ENCODE measurements at places on chromosomes 16 and 17.

GRCh38 chr16:10611825-10612342, 31.5 kb upstream of the EMP2 start:
- no peak for DNase-seq

DNA sequence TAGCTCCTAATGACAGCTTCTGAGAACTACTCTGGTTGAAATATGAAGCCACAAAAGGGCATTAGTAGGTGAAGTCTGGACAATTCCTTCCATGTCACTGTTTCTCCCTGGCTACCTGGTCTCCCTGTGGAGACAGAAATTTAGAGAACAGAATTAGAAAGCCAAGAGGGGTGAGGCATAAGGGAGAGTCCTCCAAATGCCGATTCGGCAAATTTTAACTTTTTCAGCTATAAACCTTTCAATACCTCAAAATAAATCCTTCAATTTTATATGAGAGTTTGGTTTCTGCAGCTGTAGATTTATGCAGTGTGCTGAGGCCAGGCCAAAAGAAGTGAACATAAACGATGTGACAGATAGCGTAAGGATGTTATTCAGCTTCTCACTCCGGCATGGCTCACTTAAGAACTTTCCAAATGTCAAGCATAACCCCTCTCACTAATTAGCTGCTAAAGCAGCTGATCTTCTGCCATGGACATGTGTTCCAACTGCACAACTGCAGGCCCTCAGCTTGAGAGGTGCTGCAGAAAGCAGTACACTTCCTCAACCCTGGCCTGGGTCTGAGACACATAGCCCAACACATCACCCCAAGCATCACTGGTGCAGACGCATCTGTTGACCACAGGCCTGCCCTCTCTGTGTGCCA, 247.9 kb upstream of the SOX9 start:
- DNase-seq = no peak

DNA sequence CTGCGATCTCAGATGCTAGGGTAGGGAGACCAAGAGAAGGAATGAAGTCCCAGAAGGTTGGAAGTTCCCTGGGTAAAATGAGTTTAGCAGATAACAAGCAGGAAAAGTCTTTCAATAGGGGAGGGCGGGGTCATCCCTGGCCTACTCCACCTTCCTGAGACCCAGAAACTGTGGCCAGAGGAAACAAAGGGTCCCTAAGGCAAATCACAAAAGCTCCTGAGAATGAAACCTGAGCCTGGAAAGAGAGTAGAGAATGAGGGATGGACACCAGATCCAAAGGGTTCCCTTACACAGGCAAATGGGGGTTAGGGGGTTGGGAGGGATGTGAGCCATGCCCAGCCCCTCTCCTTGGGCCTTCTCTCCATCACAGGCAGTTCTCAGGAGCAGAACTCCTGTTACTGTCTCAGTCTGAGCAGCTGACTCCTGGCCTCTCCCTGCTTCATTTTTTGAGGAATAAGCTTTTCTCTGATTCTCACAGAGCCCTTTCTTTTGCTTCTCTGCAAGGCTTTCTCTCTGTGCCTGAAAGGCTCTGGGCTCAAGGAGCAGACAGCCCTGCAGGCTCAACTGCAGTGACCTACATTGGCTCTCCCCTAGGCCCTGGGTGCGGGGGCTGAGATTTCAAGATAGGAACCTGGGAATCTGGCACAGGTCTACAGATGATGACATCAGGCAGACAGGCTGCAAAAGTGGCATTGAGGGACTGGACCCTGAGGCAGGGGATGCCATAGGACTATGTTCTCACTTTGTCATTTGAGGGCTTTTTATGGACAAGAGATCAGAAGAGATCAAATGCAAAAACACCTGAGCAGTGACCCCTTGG, 9.8 kb upstream of the NR1D1 start:
- DNase-seq = no peak

DNA sequence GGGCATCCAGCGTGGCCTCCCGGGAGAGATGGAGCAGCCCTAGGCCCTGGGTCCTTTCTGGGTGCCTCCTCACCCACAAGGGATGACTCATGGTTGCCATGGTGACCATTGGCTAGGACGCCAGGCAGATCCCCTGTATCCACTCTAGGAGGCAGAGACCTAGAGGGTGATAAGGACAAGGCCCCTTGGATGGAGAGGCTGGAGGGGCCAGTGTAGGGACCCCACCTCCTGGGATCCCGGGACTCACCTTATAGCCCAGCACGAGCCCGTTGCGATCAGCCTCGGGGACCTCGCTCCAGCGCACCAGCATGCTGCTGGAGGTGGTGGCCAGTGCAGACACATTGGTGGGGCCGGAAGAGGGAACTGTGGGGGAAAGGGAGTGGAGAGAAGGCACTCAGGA, 82.2 kb upstream of the CDC42EP4 start:
- DNase-seq = no peak

- no peak for DNase-seq
Observed at GRCh38 chr16:49003992-49004391, 277.6 kb downstream of the CBLN1 start.

DNA sequence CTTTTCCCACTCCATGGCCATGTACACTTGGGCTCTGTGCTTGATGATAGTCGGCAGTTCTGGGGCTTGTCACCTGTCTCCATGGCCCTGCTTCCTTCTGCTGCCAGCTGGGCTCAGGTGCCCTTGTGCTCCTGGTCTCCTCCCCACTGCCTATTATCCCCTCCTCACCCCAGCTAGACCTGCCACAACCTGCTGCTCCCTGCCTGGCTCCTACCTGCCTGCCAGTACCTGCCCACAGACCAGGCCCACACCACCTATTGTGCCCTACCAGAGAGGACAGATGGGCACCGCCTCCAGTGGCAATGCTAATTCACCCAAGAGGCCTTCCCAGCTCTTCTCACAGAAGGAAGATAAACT, 538 bp upstream of the RAPGEFL1 start:
- no peak for DNase-seq

DNA sequence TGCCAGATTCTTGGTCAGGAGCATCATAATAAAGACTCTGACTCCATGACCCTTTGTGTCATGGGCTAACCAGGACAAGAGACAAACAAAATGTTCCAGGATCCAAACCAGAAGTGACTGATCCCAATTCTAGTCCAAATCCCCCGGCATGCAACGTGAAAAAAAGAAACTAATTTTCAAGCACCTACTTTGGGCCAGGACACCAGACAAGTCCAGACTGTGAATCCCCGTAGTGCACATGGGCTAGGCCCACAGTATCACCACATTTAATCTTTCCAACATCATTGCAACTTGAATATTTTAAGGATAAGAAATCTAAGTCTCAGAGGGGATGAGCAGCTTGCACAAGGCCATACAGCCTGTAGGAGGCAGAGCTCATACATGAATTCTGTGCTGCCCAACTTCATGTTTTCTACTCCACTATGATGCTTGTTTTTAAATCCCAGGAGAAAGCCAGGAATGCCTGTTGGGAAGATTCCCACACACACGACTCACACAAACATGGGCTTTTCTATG, 365.7 kb downstream of the NPIPA8 start:
- no peak for DNase-seq

DNA sequence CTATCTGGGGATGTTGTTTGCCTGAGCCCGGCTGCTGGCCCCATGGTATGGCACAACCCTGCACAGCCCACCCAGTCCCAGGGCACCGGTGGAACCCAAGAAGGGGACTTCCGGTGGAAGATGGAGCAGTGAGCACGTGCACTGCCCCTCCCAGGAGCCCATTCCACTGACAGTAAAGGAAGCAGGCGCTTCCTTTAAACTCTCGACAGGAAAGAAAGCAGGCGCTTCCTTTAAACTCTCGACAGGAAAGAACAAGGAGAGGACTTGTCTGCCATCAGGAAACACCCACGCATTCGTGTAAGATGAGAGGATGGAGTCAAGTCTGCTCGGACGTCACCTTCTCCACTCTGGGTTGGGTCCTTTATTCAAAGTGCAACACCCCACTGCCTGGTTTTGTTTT, 53.7 kb downstream of the IL21R start:
- DNase-seq = no peak

GRCh38 chr17:66567234-66568170, 265.1 kb downstream of the PRKCA start:
- DNase-seq = peak; percentile 76

GRCh38 chr16:19967561-19967960, 82.9 kb upstream of the GPRC5B start:
- no peak for DNase-seq

GRCh38 chr17:35849469-35850348, 19.0 kb downstream of the HEATR9 start:
- DNase-seq = peak; percentile 13

DNA sequence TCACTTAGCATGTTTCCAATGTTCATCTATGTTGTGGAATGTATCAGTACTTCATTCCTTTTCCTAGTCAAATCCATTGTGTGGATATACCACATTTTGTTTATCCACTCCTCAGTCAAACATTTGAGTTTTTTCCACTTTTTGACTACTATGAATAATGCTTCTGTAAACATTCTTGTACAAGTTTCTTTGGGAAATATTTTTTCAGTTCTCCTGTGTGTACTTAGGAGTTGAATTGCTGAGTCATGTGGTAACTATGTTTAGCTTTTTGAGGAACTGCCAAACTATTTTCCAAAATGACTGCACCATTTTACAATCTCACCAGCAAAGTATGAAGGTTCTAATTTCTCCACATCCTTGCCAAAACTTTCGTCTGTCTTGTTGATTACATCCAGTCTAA, 223.7 kb upstream of the AXIN2 start:
- DNase-seq = no peak

DNA sequence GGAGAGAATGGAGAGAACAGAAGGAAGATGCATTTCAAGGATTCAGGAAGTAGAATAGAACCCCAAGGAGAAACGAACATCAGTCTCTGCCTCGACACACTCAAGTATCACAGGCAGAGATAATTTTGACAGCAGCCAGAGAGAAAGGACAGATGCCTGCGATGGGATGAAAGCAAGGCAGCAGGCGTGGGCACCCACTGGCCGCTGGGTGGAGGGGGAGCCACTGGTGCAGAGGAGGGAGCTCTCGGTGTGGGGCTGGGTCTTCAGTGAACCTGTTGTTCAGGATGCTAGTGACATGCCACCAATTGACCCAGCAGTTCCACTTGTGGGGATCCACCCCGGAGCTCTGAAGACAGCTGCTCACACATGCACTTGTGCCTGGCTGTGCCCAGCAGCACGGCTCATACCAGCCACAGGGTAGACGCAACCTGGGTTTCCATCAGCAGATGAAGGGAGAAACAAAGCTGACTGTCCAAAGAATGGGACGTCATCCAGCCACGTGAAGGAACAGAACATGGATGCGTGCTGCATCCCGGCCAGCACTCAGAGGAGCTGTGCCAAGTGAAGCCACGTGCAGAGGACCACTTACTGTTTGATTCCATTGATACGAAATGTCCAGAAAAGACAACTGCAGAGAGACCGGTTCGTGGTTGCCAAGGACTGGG, 127.0 kb downstream of the BANP start:
- no peak for DNase-seq

GRCh38 chr17:691423-691822, 23.2 kb downstream of the VPS53 start:
- no peak for DNase-seq

DNA sequence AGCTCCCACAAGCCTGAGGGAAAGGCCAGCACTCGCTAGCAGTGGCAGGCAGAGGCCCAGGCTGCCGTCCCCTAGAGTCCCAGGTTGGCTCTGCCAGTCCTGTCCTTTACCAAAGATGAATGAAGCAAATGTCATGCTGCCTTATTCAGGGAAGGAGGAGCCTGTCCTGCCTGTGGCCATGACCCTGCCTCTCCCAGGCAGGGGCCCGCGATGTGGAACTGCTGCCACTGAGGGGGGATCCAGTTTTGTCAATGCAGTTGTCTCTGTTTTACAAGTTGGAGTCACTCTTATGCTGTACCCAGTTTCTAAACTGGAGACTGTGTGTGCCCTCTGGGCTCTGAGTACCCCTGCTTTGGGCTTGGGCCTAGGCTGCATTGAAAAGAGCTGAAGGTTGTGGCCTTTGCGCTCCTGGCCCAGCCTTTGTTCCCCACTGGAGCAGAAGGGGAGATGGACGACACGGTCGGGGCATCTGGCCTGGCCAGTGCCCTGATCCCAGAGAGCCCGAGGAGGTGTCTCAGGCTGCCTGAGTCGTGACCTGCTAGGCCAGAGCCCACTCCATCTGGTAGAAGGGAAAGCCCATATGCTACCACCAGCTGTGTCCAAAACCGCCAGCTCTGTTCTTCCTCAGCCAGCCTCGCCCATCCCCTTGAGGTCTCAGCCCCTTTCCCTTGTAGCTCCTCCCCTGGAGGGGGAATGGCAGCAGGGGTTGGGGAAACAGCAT, 5.5 kb downstream of the LIMD2 start:
- DNase-seq = no peak

GRCh38 chr17:73013301-73013700, 79.2 kb downstream of the SLC39A11 start:
- DNase-seq = no peak

DNA sequence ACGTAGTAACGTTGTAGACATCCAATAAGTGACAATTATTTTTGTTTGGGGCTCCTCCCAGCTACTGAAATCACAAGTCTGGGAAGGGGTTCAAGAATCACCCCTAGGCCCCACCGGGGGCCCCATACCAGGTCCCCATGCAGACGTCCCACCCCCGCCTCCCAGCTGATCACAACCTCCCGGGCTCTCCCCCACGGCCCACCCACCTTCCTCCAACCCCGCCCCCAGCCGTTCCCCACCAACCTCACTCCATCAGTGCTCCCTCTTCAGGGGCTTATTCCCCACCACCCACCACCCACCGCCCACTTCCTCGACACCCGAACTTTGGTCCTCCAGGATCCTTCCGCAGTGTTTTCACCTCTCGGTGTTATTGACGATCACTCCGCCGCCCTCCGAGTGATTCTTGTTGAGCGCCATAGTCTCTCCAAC, 240 bp downstream of the WBP2 start:
- no peak for DNase-seq

GRCh38 chr16:55501549-55502322, 7.1 kb upstream of the LPCAT2 start:
- no peak for DNase-seq

GRCh38 chr16:82454566-82454965, 172.2 kb upstream of the CDH13 start:
- no peak for DNase-seq

DNA sequence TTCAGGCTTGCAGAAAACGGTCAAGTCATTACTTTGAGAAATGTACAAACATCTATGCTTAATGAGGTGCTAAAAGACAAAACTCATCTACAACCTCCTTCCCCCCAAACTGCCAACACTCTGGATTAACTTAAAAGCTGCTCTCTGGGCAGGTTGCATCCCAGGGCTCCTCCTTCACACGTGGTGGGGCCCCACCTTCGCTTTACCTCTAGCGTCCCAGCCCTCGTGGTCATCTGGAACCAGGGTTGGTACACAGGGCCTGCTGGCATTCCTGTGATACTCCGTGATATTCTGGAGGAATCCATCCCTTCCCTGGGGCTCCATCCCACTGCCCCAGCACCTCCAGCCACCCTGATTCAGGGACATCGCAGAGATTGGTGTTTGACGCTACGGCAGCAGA, 4.8 kb downstream of the METRNL start:
- DNase-seq = no peak
